ENCODE measurements at places on chromosomes 5 and 9.
A peak's percentile ranks its signal among the peaks of the same experiment; 100 is the strongest.

DNA sequence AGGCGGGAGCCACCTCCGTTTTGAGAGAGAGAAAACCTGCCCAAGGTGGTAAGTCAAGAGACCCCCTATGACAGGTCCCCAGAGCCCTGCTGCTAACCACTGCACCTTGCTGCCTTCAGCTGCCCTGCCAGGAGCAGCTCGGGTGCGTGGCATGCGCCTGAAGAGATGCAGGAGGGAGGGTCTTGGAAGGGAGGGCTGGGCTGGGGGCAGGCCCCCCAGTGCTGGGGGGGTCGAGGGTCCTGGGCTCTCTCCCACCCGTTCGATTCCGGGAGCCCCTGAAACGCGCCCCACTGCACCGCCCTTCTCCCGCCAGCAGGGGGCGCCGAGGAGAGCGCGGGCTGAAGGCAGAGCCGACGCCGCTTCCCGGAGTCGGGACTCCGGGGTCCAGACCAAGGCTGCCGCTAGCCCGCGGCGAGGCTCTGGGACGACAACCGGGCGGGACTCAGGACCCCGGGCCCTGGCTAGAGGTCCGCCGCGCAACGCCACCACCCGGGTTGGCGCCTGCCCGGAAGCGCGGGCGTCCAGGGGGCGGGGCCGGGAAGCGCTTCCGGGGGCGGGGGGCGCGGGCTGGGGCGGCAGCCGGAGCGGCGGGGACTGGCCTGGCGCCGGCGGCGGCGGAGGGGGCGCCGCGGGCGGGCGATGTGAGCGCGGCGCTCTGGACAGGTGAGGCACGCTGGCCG, at the start of gene ZBTB34:
ZBTB34 (plus strand) TSS at position 563 of the 680 bp plus-strand sequence. CDS start 18,761 bp downstream, outside the sequence.
- DNase-seq = peak; percentile 84

- no peak for DNase-seq
Measured at GRCh38 chr5:143318270-143318669, 85.2 kb downstream of the NR3C1 start.

DNA sequence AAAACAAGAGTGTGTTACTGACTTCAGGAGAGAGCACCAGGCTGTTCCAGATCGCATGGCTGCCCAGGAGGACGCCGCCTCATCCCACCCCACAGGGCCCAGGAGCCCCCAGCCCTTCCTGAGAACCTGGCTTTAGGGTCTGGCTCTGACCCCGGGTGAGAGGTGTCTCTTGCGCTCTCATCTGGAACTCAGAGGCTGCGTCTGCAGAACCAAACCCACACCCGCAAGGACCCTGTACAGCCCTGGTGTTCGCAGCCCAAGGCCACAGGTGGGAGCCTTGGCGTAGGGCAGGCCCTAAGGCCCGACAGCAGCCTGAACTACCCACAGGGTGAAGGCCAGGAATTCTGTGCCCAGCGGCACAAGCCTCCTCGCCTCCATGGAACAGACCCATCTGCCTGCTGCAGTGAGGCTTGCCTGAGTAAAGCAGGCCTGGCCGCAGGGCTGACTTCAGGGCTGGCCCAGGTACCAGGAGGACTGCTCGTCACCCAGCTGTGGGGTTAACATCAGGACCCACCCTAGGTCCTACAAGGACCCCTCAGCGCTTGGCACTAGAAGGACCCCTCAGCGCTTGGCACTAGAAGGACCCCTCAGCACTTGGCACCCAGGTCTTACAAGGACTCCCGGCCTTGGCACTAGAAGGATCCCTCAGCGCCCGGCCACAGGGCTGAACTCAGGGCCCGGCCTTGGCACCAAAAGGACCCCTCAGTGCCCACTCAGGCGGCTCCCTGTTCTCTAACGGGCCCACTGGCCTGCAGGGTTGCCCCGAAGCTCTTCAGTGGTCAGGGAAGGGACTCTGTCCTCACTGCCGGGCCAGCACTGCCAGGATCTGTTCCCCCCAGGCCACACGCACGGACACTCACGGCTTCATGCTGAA, 48.2 kb downstream of the NKD2 start:
- DNase-seq = no peak

GRCh38 chr5:169412831-169413230, 111.9 kb upstream of the SLIT3 start:
- no peak for DNase-seq

GRCh38 chr5:164353155-164353554, 847.7 kb downstream of the MAT2B start:
- DNase-seq = no peak

GRCh38 chr9:10613419-10613818, 617 bp upstream of the PTPRD start:
- no peak for DNase-seq

- no peak for DNase-seq
Measured at GRCh38 chr5:111574311-111574710, 62.0 kb upstream of the STARD4 start.

DNA sequence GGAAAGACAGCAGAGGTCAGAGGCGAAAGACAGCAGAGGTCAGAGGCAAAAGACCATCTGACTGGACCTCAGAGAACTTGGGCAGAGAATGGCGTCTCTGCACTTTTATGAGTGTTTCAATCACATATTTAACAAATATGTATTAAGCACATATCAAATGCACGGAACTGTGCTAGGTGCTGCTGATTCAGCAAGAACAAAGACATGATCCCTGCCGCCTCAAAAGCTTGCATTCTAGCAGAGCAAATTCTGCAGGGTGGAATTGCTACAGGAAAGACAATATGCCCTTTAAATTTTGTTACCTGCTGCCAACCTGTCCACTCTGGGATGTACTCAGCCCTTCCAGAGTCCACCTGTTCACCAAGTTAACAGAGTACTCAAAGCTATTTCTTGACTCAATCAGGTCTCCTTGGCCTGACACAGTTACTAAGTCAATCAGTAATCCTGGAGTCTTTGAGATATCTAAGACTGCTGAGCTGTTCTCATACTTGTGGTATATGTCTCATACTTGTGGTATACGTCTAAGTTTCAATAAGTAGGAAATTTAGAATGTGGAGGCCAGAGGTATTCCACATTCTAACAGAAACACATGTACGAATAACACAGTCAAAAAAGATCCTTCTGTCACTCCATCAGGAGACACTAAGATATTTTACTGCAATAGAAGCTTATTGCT, 131.8 kb downstream of the GNAQ start:
- DNase-seq = no peak

DNA sequence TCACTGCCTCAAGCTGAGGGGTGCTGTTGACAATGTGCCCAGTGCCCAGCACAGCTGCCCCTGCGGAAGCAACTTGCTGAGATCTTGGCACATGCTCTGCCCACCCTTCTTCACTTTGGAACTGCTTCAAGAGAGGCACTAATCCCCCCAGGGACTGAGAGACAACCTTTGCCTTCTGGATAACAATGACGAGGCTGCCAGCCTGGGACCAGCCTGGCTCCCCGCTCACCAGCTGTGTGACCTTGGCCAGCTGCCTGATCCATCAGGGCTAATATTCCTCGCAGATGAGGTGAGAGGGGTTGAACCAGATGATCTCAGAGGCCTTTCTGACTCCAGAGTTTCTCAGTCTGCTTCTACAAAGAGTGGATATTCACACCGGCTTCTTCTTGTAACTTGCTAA, 81.0 kb downstream of the SHB start:
- DNase-seq = no peak

All from nephron progenitor cell (in vitro differentiated cells).